ENCODE measurements at places on chromosomes 2 and 18.
A peak's percentile ranks its signal among the peaks of the same experiment; 100 is the strongest.

GRCh38 chr2:120598416-120598815 is 137.3 kb upstream of the GLI2 start:
- no peak for DNase-seq

GRCh38 chr2:219469186-219469724 is 29.4 kb upstream of the GMPPA start:
- no peak for DNase-seq

GRCh38 chr2:237669628-237670392 is 42.4 kb downstream of the LRRFIP1 start:
- peak; percentile 85 for DNase-seq

DNA sequence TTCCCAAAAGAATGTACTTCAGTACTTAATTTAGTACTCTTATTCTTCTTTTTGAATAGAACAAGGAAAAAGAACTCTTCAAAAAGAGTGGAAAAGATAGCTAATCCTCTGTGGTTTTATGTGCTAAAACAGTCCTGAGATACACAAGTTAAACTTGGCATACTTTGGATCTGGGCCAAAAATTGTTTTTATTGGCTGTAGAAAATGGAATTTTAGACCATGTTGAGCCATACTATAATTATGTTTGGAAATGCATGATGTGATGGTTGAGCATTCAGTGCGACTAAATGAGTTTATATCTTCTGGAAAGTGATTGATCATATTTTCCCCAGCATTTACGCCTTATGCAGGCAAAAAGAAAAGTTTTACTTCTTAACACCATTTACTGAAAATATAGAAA is 18.0 kb upstream of the PDE1A start:
- no peak for DNase-seq

DNA sequence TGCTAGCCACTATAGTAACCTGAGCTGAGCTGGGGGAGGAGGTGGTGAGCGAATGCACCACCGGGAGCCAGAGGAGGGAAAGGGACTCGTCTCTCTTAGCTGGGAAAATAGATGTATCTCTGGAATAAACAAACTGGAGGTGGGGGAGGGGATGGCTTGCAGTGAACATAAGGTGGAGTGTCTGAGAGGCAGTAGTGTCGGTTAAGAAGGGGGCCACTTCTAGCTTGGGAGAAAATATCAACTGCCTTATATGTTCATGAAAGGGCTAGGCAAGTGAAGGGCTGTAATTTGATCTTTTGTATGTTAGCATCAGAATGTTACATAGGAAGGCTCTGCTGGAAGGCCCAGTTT is 2.2 kb downstream of the SETBP1 start:
- peak; percentile 68 for DNase-seq

GRCh38 chr2:219507581-219508443 is 6.5 kb upstream of the ASIC4 start:
- no peak for DNase-seq

- no peak for DNase-seq
These were observed 56.6 kb downstream of the RPL37A start for GRCh38 chr2:216555274-216555673.

DNA sequence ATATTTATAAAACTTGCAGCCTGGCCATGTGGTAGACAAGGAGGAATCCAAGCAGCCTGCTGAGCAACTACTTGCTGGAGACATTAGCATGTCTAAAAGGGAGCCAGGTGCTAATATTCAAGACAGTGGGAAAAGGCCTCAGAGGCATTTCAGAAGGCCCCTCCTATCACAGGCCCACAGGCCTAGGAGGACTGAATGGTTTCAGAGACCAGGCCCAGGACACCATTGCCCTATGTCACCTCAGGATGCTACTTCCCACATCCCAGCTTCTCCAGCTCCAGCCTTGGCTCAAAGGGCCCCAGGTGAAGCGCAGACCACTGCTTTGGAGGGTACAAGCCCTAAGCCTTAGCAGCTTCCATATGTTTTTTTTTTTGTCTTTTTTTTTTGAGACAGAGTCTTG is 39.0 kb downstream of the TPRKB start:
- no peak for DNase-seq

GRCh38 chr2:207567671-207568070 is 37.9 kb downstream of the CREB1 start:
- no peak for DNase-seq

DNA sequence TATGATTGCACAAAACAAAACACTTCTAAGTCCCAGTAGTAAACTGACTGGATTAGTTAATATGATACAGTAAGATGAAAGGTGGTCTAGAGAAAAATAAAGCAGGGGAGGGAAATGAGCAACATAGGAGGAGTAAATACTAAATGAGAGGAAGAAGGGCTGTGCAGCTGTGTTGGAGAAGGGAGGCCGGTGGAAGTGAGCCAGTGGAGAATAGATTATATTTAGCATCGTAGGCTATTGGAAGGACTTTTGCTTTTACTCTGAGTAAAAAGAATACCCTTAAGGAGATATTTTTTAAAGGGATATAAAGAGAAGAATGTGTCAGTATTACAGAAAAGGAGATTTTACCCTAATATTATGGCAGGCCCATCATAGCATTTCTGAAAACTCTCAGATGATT is 12.7 kb downstream of the WDR75 start:
- DNase-seq: no peak

DNA sequence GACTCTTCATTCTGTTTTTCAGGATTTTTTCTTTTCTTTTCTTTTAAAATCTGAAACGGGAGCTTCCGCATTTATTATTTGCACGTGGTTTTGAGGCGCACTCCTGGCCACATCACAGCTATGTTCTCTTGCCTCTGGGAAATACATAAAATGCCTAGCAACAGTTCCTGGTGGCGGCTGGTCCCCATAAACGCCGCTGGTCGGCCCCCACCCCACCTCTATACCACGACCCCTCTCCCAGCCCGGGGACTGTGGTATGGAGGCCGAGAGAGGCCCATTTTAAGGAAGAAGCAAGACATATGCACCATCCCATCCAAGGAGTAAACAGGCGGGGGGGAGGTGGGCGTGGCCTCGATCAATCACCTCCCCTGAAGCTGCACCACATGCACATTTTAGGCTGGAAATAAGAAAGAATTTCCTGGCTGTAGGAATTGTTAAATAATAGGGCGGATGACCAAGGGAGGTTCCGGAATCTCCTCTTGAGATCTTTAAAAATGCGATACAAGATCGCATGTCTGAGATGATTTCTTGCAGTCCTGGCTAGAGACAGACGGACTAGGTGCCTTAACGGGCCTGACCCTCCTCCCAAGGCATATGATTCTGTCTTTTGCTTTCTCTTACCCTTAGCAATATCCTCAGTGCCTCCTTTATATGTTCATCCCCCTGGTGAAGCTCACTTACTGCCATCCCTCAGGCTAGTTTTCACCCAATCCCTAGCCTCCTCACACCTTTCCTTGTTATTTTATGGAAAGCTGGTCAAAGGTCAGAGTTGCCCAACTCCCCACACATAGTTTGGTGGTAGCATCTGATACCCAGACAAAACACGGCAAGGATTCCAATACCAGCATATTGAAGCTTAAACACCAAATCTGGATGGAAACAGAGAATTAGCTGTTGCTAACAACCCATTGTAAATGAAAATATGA is 82.4 kb downstream of the BCL2 start:
- no peak for DNase-seq

GRCh38 chr18:33644494-33644893 is 66.5 kb downstream of the ASXL3 start:
- DNase-seq: no peak

DNA sequence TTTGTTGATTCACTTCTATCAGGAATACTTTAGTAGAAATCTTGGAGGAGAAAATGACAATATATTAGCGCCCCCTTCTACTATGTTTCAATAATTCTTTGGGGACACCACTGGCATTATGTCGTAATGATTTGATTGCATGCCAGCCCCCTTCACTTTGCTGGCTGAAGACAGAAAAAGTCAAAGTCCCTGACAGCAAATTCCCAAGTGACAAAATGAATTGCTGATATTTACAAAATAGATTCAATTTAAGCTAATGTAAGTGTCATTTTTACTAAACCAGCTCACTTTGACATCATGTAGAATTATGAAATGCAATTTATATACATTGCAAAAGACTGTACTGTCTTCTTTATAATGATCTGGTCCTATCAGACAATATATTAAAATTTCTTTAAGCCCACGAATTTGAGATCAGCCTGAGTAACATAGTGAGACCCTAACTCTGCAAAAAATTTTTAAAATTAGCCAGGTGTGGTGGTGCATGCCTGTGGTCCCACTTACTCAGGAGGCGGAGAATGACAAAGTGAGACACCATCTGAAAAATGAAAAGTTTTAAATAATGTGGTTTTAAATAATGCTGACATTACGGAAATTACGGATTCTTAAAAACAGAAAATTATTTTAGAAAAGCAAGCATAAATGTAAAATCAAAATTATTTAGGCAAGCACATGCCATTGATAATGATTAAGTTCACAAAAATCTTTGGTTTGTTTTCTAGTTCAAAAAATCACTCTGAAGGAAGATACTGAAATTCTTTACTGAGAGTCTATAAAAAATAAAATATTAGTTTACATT is 520.1 kb upstream of the PKDCC start:
- DNase-seq: no peak

DNA sequence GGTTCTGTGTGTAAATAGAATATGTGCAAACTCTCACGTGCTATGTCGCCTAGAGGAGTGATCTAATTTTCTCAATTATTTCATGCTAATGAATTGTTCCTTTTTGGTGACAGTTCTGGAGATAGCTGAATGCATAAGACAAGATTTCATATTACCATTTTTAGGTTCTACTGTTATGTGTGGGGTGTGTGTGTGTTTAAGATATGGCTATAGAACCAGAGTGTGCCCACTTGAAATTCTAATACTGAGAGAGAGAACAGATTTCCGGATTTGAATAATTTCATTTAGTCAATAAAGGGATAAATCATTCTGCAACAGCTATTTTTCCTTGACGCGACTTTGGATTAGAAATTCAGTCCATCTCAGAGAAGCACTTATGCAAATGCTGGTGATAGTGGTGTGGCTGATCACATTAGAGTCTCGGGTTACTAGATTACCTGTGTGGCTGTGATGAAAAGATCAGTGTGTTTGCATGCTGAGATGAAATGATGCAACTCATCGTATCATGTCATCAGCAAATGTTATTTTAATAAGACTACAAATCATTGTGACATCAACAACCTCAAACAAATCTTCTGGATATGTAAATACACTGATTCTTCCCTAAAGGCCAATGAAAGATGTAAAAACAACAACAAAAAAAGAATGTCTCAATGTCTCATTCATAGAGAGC is 415.9 kb downstream of the EPHA4 start:
- DNase-seq: peak; percentile 3

DNA sequence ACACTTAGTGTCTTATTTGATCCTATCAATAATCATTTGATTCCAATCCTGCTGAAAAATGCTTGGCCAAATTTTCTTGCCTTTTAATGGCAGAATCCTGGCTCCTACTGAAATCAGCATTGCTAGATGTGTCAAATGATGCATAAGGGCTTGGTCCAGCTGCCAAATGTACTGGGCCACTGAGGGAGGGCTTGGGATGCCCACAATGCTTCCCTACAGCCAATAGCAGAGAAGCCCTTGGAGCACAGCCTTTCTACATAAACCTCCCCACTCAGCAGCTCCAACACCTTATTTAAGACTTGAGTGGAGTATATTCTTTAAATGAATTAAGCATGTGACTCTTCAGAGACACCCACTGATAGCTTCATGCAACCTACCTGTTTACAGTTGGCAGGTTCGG is 3.6 kb downstream of the ALK start:
- DNase-seq: no peak

DNA sequence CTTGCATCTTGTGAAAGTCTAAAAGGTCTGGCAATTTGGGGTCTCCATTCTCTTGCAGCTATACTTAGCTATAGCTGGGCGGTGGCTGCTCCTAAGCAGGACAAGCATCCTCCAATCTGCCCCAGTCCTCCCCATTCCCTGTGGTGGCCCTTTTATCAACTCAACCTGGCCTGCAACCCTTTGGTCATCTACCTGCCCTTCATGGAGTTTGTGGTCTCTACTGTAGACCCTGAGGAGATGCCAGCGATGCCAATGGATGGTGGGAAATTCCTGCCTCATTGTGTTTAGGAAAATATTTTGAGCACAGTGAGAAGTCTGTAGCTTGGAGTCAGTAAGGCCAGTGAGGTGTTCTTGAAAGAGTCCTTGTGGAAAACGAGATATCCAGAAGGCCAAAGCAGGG is 143.4 kb downstream of the CAPN13 start:
- DNase-seq: no peak

GRCh38 chr2:66803726-66804125 is 368.8 kb downstream of the MEIS1 start:
- no peak for DNase-seq

DNA sequence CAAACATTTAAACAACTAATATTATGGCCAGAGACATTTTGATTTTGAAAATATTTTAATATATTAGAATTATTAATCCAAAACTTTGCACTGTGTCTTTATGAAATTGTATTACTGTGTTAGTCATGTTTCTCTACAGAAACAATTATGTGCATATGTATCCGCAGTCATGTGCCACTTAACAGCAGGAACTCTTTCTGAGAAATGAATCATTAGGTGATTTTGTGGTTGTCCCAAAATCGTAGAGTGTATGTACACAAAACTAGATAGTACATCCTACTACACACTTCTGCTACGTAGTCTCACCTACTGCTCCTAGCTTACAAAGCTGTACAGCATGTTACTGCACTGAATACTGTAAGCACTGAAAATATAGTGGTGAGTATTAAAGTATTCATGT is 479.2 kb upstream of the DSEL start:
- no peak for DNase-seq

DNA sequence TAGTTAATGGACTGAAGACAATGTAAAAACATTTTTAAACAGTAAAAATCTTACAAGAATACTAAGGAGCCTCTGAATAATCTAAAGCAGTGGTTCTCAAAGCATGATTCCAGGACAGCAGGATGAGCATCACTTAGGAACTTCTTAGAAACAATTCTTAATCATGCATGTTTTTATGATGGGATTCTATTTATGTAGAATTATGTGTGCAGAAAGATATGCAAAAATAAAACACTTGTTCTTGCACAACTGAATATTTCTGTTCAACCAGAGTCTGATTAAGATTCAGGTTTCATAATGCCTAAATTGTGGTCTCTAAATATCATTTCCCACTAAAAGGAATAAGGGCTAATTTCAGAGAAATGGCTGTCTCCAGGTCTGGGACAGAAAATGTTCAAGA is 69.2 kb upstream of the MTIF2 start:
- DNase-seq: no peak

- no peak for DNase-seq
These were observed 863.7 kb downstream of the GALR1 start for GRCh38 chr18:78113136-78113939.

DNA sequence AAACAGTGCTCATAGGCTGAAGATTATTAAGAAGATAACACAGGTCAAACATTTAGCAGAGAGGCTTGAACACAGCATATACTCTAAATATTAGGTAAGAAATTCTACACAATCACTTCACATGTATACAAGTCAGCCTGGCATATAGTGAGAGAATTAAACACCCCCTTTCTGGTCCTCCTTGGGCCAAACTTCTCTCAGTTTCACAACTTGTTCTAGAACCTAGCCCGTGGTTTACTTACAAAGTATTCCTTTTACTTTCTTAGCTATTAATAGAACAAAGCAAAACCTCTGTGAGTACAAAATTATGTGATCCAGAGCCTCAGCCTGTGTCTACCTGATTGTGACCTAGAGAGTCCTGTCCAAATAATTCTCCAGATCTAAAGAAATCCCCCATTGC is 562.8 kb downstream of the TNS1 start:
- no peak for DNase-seq

GRCh38 chr2:168700615-168701245 is 101.7 kb upstream of the NOSTRIN start:
- no peak for DNase-seq

- no peak for DNase-seq
These were observed 60.8 kb downstream of the HS1BP3 start for GRCh38 chr2:20589975-20590703.

GRCh38 chr2:45128580-45128997 is 119.3 kb upstream of the SIX2 start:
- no peak for DNase-seq
